ENCODE measurements at places on chromosomes 6 and 20. TPM values are rescaled to one million over a fixed set of nuclear protein-coding genes. Genes with fewer than 3 reads are reported as not detected.

- no peak for DNase-seq
These were observed 17.0 kb downstream of the RAB32 start for GRCh38 chr6:146560607-146561006.

DNA sequence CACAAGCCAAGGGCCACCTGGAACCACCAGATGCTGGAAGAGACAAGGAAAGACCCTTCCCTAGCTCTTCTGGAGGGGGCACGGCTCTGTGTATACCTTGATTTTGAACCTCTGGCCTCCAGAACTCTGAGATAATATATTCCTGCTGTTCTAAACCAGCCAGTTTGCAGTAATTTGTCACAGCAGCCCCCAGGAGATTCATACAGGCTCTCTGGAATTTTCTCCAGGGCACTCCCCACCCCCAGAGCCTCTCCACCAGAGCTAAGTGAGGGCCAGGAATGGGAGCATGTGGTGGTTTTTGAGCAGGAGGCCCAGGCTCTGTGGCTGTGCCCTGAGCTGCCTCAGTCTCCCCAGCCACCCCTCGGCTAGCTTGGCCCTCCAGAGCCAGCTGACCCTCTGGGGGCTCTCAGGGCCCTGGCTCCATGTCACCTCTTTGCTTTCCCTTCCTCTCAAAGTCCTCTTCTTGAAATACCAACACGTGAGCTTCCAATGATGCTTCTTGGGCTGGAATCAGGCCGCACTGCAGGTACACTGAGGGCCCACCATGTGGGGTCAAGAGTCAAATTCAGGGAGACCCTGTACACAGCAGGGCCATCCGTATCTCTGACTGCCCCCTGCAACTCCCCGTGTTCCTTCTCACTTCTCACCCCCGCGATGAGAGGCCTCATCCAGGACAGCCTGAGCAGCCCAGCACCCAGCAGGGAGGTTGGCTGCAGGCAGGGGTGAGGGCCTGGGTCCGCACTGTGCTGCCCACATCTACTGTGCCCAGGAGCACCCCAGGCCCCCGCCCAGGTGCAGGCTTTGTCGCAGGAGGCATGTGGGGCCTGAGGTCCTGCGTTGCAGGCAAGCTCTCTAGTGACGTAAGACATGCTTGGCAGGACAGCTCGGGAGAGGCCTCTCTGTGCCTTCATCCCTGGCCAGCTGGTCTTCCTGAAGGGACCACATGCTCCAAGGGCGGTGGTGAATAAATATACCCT is 155.5 kb downstream of the ANKRD60 start:
- DNase-seq, result no peak

The HLA-DRB1 gene
- 0.42 TPM for polyA plus RNA-seq

DNA sequence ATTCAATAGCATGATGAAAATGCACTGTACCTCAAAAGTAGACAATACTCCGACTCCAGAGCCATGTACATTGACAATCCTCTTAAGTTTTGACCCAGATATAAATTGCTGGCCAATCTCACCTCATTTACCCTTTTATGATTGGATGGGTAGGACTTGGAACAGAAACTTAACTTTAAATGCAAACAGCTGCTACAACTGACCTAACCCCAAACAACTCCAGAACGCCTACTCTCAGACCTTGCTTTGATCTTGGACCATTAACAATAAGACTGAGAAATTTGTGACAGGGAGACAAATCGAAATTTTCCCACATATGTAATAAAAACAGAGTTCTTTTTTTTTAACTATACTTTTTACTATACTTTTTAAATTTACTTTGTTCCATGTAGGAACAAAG is 200.5 kb upstream of the MCHR2 start:
- no peak for DNase-seq

The RIPPLY2 gene
- not detected for polyA plus RNA-seq

DNA sequence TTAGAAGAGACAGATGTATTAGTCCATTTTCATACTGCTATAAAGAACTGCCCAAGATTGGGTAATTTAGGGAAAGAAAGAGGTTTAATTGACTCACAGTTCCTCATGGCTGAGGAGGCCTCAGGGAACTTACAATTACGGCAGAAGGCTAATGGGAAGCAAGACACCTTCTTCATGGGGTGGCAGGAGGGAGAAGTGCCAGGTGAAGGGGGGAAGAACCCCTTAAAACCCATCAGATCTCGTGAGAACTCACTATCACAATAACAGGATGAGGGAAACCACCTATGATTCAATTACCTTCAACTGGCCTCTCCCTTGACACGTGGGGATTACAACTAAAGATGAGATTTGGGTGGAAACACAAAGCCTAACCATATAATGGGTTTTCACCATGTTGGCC is 28.9 kb upstream of the PNRC1 start:
- no peak for DNase-seq

DNA sequence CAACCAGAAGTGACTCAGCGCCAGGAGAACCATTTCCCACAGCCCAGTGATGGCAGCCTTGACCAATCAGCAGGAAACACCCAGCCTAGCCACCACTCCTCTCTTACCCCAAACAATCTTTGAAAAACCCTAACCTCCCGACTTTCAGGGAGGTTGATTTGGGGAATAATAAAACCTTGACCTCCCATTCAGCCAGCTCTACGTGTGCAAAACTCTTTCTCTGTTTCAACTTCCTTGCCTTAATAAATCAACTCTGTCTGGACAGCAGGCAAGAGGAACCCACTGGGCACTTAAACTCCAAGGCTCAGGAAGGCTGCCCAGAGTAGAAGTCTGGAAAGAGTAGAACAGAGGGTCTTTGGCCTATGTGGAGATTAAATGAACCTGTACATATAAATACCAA is 35.0 kb downstream of the SERPINB1 start:
- no peak for DNase-seq

The SLC17A1 gene
- polyA plus RNA-seq, result not detected

DNA sequence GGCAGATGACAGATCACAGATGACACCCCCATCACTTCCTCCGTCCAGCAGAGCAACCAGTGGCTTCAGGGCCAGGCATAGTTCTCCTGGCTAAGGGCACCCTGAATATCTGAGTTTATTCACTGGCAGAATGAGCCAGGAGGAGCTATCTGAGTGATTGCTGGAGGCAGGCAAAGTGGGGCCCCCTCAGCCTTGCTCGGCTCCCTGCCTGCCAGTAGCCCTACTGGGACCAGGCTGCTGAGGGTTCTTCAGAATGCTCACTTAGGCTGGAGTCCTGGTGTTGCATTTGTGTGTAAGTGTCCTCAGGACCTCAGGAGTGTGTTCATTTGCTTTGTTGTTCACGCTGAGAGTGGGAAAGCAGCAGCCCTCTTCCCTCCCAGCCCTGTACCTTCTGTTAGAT is 31.2 kb downstream of the CHMP4B start:
- no peak for DNase-seq

GRCh38 chr6:4676016-4676415 is 100.2 kb upstream of the CDYL start:
- no peak for DNase-seq

- DNase-seq, result no peak
These were observed 265.4 kb downstream of the CDH4 start for GRCh38 chr20:61517419-61517818.

DNA sequence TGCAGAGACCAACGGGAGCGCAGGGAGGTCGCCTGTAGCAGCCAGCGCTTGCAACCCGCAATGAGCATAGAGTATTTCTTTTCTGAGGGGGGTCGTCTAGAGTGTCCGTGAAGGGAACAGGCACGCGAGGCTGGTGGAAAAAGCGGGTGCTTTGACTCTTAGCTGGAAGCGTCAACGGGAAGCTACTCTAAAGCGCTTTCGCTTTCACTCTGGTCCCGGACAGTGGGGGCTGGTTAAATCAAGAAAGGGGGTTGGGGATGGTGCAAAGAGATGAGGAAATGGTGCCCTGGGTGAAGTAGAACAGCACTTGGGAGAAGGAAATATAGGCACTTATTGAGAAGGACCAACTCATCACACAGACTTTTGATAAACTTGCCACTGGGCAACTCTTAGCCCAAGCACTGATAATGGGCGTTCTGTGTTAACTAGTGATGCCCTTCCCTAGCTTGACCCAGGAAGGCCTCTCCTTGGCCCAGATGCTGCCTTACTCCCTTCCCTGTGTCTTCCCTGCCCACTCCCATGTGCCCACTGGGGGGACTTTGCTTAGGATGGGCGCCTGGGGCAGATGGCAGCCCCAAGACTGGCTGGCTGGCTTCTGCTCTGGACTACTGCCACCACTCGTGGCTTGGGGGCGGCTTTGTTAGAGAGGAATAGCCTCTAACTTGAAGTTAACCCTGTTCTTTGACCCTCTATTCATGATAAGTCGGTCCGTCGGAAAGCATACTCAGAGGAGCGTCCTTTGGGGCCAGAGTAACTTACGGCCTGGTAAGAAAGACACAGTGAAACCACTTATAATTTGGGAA is 585 bp downstream of the PSMB9 start:
- DNase-seq, result peak; percentile 20

The TMEM74B gene
- not detected for polyA plus RNA-seq

GRCh38 chr6:26156105-26156849 is 69.0 kb downstream of the HFE start:
- DNase-seq, result peak; percentile 81

DNA sequence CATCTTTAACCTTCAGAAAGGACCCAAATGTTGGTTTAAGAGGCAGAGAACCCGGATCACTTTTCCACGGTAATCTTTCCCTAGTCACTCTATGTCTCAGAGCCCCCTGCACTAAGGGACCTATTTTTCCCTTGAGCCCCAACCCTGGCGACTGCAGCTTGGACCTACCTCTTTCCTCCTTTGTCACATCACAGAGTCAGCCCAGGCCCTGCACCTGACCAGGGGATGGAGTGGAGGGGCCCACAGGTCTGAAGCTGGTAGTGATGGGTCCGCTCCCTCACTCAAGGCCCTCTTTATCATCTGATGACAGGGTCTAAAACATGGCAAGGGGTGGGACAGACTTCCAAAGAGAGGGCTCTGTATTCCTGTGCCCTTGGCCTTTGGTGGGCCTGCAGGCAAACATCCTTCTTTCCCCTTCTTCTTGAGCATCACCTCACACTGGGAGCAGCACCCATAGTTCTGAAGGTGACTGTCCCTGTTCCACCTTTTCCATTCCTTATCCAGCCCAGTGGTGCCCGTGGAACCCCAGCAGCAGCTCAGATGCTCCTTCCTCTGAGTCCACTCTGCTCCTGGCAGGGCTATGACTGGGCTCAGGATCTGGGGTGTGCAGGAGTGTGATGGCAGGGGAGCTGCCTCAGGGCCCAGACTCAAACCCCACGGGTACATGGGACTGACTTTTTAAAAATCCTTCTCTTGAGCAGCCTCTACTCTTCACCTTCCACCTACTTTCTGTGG is 6.3 kb downstream of the RAET1L start:
- no peak for DNase-seq

The LYRM2 gene
- polyA plus RNA-seq, result 57.4 TPM

The FABP7 gene
- polyA plus RNA-seq, result not detected

DNA sequence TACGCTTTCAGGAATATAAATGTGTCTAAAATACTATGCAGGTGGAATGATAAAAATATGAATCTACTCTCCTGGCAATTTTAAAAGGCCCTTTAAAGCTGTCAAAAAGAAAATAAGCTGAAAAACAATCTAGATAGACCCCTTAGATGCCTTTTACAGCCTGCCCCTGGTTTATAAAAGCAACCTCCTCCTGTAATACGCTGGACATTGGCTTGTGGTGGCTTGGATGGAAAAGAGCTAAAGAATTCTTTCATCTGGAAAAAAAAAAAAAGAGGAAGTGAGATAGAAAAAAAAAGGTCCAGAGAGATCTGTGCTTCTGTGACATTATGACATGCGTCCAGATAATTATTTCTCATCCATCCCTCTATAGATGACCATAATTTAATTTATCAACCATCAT is 115.9 kb upstream of the NRSN1 start:
- DNase-seq, result no peak

GRCh38 chr6:169250660-169251059 is 3.0 kb downstream of the THBS2 start:
- DNase-seq, result peak; percentile 91

DNA sequence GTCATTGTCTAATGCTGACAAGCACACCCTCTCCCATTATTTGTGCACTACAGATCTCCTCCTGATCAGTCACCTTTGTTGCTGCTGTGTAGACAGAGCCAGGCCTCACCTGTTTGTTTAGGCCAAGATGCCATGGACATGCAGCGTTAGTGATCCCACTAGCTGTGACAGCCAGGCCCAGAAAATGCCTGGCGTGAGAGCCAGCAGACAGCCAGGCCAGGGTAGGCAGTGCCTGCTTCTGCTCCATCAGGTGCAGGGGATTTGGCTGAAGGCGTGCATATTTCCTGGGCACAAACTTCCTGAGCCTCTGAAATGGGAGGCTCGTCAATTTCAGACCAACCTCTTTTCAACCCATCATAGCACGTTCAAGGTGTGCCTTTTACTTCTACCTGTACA is 27.3 kb downstream of the MANBAL start:
- no peak for DNase-seq

- DNase-seq, result peak; percentile 98
These were observed 258.8 kb downstream of the CDC5L start for GRCh38 chr6:44646355-44646754.

- no peak for DNase-seq
These were observed 102.0 kb downstream of the BTBD3 start for GRCh38 chr20:12019715-12020114.

The MARCKS gene
- 115 TPM for polyA plus RNA-seq

GRCh38 chr6:133730881-133731280 is 158.0 kb upstream of the TCF21 start:
- DNase-seq, result no peak

GRCh38 chr6:51260003-51260402 is 441.3 kb downstream of the TFAP2B start:
- no peak for DNase-seq

DNA sequence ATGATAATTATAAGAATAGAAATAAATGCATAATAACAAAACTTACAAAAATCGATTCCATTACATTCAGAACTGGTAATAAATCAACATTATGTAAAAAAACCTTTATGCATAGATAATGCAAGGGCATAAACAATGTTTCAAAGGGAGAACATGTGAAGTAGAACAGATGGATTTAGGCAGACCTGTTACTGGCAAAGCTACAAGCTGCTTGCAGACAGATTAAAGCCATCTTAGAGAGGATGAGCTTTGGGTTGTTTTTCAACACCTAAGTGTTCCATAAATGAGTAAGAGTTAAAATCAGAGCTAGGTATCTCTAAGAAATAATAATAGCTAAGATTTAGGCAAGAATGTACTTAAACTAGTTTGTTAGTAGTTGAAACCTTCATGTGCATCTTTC is 37.2 kb downstream of the SNAP25 start:
- DNase-seq, result no peak

DNA sequence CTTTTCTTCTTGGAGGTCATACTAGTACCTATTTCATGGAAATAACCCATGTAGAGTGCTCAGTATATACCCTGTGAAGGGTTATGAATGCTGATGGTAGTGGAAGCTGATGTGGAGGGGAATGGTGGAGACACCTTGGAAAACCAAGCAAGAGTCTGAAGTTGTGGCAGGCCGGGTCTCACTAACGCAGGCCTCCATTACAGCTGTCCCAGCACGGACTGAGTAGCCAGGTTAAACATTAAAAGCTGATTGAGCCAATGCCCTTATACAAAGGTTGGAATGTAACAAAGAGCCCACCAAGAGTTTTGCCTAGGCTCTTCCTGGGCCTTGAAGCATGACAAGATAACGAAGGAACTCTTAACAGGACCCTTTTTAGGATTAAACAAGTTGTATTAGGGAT is 2.1 kb upstream of the PCMTD2 start:
- DNase-seq, result no peak
